Activated T-helper 1 cell treated with anti-CD3 and anti-CD28 coated beads, Interleukin-12 subunit alpha, Interleukin-12 subunit beta, Interleukin-2, Interleukin-4 antibody, amounts not matched to agents 30 ng/mL and 10 ng/mL and 1 ng/mL, durations not matched to agents 14 hours and 24 hours and 36 hours (primary cell): ENCODE measurements at places on chromosomes 3 and 15.

DNA sequence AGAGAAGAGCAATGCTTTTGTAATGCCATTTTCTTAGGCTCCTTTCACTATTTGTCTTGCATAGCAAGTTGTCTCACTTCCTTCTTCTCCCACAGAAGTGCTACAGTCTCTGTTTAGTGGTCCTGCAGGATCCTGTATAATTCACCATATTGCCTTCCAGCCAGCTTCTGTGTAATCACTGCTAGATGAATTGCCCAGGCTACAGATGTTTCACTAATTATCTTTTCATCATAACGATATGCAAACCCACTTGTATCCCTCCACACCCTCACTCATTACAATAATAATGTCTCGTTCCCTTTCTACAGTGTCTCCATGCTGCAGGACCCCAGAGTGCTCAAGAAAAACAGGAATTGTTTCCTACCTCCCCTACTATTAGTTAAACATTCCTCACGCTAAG is 402.9 kb downstream of the TBL1XR1 start:
- H3K4me1 ChIP-seq, result no peaks in the 10 kb centered on the region
- DNase-seq, result no peak
- no peaks in the 10 kb centered on the region for H3K27me3 ChIP-seq
- no peaks in the 10 kb centered on the region for H3K36me3 ChIP-seq
- H3K27ac ChIP-seq, result no peak overlapping the region

DNA sequence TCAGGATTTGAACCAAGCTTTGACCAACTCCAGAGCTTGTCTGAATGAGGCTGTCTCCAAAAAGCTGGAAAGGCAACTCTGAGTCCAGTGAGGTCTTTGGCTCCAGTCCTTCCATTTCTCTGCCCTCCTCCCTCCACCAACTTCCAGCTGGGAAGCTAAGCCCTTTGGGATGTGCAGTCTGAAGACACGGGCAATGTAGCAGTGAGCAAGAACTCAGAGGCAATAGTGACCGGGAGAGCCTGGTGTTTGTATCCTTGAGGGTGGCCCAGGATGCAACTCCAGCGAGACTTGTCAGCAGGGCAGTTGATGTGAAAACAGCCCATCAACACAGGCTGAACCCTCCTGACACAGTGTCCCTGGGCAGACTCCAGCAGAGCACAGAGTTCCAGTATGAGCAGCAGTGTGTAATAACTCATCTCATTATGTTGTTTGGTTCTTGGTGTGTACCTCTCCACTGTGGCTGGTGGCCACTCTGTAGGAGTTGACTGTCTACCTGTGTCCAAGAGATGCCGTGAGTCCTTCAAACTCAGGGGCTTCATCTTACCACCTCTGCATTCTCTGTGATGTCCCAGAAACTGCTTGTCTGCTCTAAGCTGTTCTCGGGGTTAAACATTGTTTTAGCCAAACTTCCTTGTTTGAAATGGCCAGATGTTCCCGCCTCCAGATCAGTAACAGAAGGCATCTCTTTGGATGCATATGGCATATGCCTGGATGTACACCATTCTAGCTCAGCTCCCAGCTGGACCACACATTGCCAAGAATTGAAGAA is 6.6 kb downstream of the CDCP1 start:
- peaks cover 9% of the 10 kb centered on the region for H3K4me1 ChIP-seq
- H3K27me3 ChIP-seq, result peaks cover 50% of the 10 kb centered on the region
- no peak for DNase-seq
- no peaks in the 10 kb centered on the region for H3K36me3 ChIP-seq
- H3K4me3 ChIP-seq, result no peak overlapping the region

GRCh38 chr3:122563717-122564025 is 429 bp downstream of the PARP9 start:
- H3K4me1 ChIP-seq, result peaks cover 78% of the 10 kb centered on the region
- DNase-seq, result peak; percentile 10
- H3K27ac ChIP-seq, result peak overlapping the region; percentile 98
- H3K36me3 ChIP-seq, result peaks cover 58% of the 10 kb centered on the region
- no peaks in the 10 kb centered on the region for H3K27me3 ChIP-seq

DNA sequence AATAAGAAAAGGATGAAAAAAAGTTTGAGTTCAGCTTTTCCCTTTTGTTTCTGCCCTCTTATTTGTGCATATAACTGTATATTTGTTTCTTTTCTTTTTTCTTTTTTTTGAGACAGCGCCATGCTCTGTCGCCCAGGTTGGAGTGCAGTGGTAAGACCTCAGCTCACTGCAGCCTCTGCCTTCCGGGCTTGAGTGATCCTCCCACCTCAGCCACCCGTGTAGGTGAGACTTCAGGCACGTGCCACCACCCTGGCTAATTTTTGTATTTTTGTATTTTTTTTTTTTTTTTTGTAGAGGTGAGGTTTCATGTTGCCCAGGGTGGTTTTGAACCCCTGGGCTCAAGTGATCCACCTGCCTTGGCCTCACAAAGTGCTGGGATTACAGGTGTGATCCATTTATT is 31.4 kb downstream of the RNF111 start:
- no peaks in the 10 kb centered on the region for H3K27me3 ChIP-seq
- H3K4me1 ChIP-seq, result peaks cover 4% of the 10 kb centered on the region
- no peak overlapping the region for H3K27ac ChIP-seq
- no peak overlapping the region for H3K4me3 ChIP-seq

DNA sequence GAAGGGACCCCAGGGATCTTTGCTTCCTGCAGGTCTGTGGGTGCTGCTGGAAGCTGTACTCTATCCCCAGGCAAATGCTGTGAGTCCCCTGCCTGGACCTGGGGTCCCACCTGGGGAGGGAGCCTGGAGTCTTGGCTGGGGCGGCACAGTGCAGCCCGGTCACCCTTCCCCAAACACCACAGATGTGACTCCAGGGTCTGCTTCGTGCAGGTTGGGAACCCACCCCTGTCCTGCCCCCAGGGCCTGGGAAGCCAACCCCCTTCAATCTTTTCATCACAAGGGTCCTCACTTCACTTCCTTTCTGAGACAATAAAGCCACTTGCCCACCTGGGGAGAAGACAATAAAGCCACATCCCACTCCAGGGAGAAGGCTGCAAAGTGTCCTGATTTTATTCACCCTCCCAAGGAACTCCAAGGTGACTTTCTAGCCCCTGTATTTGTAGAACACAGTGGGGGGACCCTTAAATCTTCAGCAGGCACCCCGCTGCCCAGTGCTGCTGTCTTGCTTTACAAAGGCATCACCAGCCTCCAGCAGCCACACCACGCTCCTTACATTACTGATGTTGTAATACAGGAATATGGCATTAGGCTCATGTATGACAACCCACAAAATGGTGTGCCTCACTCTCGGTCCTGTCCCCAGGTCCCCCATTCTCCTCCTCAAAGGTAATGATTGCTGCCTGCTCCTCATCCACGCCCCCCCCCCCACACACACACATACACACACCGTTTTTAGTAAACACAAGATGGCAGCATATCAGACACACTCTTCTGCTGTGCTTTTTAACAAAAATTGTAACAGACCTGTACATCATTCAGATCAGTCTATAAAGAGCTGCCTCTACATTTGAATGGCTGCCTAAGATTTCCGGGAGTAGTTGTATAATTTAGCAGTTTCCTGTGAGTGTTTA is 9.9 kb downstream of the C3orf22 start:
- no peak overlapping the region for H3K27ac ChIP-seq
- H3K4me1 ChIP-seq, result no peaks in the 10 kb centered on the region
- H3K36me3 ChIP-seq, result no peaks in the 10 kb centered on the region
- no peak for DNase-seq
- H3K27me3 ChIP-seq, result peaks cover 1% of the 10 kb centered on the region

GRCh38 chr15:29731865-29732264 is 90.4 kb downstream of the TJP1 start:
- DNase-seq, result no peak
- no peak overlapping the region for H3K27ac ChIP-seq
- H3K27me3 ChIP-seq, result no peaks in the 10 kb centered on the region
- H3K4me3 ChIP-seq, result no peak overlapping the region
- peaks cover 15% of the 10 kb centered on the region for H3K4me1 ChIP-seq

DNA sequence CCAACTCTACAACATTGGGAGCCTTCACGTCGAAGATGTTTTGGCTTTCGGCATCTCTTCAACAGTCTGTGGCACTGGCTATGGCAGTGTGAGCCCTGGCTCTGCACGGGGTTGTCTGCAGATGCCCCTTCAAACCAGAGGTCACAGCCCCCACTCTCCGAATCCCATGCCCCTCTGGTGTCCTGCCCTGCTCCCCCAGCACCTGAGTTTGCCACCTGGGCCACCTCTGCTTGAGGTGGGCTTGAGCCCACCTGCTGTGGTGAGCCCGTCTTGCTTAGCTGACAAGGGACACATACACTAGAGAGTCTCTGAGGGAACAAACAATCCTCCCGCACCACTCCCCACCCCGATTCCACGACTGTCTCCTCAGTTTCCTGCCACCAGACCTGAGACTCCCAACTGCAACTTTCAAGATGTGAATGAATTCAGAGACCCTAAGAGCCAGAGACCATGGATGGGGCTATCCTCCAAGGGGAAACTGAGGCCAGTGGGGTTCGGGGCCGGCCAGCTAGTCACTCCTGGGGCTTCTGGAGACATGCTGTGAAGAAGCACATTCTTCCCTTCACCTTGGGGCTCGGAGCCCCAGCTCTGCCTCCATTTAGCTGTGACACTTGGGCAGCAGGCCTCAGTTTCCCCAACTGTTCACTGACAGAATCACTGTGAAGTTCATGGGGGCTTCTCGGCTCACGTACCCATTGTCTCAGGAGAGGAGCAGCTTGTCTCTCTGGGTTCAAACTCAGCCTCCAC is 44.6 kb downstream of the TPRA1 start:
- H3K27me3 ChIP-seq, result peaks cover 15% of the 10 kb centered on the region
- no peak overlapping the region for H3K27ac ChIP-seq
- peak overlapping the region; percentile 71 for H3K4me3 ChIP-seq
- no peaks in the 10 kb centered on the region for H3K36me3 ChIP-seq
- H3K4me1 ChIP-seq, result peaks cover 6% of the 10 kb centered on the region
- no peak for DNase-seq

- H3K27ac ChIP-seq, result no peak overlapping the region
- H3K4me1 ChIP-seq, result no peaks in the 10 kb centered on the region
- no peak overlapping the region for H3K4me3 ChIP-seq
- DNase-seq, result no peak
These were observed 150.1 kb downstream of the MEX3B start for GRCh38 chr15:81895723-81896122.

DNA sequence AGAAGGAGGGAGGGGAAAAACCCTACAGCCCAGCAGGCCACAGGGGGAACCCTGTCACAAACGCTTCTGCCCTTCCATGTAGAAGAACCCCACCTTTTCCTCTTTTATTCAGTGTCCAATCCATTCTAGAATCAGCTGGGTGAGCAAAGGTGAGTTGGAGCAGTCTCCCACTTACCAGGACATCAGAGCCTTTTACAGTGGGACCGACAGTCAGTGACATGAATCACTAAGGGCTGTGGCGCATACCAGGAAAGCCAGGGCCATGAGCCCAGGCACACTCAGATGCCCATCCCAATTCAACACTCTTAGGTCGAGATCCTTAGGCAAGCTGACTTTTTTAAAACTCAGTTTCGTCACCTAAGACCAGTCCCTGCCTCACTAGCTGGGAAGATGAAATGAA is 146.1 kb downstream of the AQP9 start:
- peaks cover 1% of the 10 kb centered on the region for H3K36me3 ChIP-seq
- H3K27me3 ChIP-seq, result peaks cover 9% of the 10 kb centered on the region
- DNase-seq, result no peak

GRCh38 chr3:16583551-16583950 is 21.7 kb downstream of the DAZL start:
- DNase-seq, result no peak
- H3K4me1 ChIP-seq, result no peaks in the 10 kb centered on the region
- no peak overlapping the region for H3K4me3 ChIP-seq
- no peak overlapping the region for H3K27ac ChIP-seq
- H3K27me3 ChIP-seq, result peaks cover 23% of the 10 kb centered on the region

DNA sequence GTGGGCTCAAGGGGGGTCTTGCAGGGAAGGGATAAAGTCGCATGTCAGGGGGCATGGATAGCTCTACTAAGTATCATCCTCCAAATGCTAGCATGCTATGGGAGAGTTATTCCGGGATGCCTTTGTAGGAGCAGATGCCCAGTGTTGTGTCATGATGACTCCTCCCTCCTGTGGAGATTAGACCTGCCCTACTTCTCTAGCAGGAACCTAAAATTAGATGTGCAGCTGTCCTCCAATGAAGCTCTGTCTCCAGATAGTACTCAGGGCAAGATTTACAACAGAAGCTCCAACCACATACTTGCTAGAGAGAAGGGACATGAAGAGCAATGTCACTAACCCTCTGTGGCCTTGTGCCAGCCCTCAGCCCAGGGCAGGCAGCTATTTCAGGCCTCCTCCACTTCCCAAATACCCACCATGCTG is 82.5 kb downstream of the AGBL1 start:
- no peak overlapping the region for H3K4me3 ChIP-seq
- no peak overlapping the region for H3K27ac ChIP-seq
- no peaks in the 10 kb centered on the region for H3K36me3 ChIP-seq
- no peaks in the 10 kb centered on the region for H3K4me1 ChIP-seq
- H3K27me3 ChIP-seq, result no peaks in the 10 kb centered on the region
- DNase-seq, result no peak

GRCh38 chr3:197830308-197830966 is 39.4 kb downstream of the LRCH3 start:
- H3K27me3 ChIP-seq, result no peaks in the 10 kb centered on the region
- no peak overlapping the region for H3K4me3 ChIP-seq
- H3K36me3 ChIP-seq, result peaks cover 33% of the 10 kb centered on the region
- H3K27ac ChIP-seq, result no peak overlapping the region
- peaks cover 8% of the 10 kb centered on the region for H3K4me1 ChIP-seq

DNA sequence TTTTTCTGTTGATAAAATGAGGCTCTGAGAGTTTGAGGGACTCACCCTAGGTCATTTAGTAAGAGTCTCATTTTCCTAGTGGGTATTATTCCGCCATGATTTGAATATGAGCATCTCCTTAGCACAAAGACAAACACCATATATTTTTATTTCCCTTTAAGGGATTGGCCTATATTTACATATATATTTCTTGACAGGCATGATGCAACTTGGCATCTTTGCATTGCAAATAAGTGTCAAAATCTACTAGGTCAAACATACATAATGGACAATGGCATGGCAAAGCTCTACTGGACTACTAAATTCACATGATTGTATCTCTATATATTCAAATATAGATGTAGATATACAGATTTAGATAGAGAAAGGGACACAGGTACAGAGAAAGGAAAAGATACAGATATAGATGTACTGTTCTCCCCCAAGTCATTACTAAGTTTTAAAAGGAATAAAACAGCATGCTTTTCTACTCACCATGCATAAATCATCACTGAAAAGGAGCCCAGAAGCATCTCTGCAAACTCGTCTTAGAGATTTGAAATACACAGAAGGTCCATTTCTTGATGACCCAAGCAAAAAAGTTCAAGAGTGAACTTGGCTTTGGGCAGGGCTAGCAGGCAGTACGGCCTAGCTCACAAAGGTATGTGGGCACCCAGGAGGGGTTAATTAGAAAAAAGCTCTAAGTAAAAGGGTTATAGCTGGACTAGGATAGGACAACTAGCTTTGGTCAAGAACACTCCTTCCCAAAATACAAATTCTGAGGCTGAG is 495.8 kb downstream of the NTRK3 start:
- no peak overlapping the region for H3K4me3 ChIP-seq
- no peaks in the 10 kb centered on the region for H3K27me3 ChIP-seq
- no peak overlapping the region for H3K27ac ChIP-seq

GRCh38 chr3:21704796-21705195 is 46.2 kb downstream of the ZNF385D start:
- H3K36me3 ChIP-seq, result no peaks in the 10 kb centered on the region
- H3K27me3 ChIP-seq, result no peaks in the 10 kb centered on the region
- H3K4me1 ChIP-seq, result no peaks in the 10 kb centered on the region
- no peak for DNase-seq
